ENCODE measurements at places on chromosomes 13 and 19.

- no peak for DNase-seq
These were observed 131.8 kb upstream of the PEG3 start for GRCh38 chr19:56972291-56972841.

GRCh38 chr19:55802281-55802680 is 29.5 kb downstream of the NLRP11 start:
- no peak for DNase-seq

DNA sequence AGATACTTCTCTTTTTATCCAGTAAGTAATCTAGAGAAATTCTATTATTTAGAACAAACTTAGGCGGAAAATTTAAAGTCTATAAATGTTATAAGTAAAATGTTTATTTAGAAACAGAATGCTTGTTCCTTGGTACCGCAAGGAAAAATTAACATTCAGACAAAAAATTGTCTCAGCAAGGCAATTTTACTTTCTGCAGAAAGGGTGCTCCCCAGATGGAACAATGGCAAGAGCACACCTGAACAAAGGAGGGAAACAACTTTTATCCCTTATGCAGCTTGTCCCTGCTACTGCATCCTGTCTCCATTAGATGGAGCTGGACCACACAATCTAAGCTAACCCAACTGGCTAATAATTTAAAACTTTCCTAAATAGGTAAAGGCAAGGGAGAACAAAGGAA is 6.5 kb upstream of the ZNF708 start:
- no peak for DNase-seq

DNA sequence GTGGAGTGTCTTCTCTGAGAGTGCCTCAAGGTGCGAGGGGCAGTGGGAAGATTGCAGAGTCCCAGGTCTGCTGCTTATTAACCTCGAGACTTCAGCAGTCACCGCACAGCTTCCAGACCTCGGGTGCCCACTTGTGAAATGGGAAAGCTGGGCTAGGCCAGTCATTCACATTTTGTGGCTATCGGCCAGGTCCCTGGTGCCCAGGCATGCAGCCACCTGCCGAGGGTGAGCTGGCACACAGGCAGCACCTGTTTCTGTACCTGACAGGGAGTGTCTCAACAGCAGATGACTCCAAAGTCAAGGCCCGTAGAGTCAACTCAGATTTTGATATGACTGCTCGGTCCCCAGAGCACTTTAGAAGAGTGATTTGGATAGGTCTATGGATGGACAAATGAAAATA is 21.9 kb downstream of the UQCRFS1 start:
- no peak for DNase-seq

- DNase-seq: no peak
These were observed 18.1 kb upstream of the LRP3 start for GRCh38 chr19:33175886-33176669.

- DNase-seq: no peak
These were observed 28.8 kb upstream of the RCBTB2 start for GRCh38 chr13:48561466-48562235.

DNA sequence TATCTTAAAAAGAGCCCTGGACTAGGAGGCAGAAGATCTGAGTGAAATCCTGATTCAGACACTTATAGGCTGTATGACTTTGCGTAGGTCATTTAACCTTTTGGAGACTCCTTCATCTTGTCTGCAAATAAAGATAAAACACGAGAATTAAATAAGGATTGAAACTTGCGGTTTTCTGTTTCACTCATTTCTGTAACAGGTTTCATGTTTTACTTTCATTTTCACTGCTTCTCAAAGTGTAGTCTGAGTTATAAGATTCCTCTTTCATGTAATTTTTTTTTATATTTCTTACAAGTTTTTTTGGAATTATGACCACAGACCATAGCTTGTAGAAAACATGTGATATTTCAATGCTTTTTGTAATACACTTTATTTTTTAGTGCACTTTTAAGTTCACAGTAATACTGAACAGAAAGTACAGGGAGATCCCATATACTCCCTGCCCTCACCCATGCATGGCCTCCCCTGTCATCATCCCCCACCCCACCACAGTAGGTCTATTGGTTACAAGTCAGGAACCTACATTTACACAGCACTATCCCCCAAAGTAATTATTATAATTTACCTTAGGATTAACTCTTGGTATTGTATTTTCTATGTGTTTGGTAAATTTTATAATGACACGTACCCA is 174.6 kb downstream of the ITGBL1 start:
- DNase-seq: peak; percentile 32

DNA sequence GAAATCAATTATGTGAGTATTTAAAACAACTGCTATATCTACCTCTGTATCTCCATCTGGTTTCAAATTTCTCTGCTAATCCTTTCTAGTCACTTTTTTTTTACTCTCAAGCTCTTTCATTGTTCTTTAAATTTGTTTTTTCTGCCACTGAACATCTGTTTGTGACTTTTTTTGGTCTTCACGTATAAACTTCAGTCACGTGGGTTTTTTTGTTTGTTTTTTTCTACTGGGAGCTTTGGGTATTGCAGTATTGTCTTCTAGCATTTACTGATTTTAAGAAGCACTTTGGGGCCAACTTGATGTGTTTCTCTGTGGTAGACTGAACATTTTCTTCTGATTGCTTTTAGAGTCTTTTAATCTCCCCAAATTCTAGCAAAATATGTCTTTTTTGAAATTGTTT is 262.6 kb upstream of the RXFP2 start:
- DNase-seq: no peak

- DNase-seq: no peak
These were observed 9.9 kb downstream of the FRY start for GRCh38 chr13:32041429-32041828.

GRCh38 chr13:28651810-28652401 is 7.0 kb upstream of the POMP start:
- DNase-seq: no peak

- DNase-seq: no peak
These were observed 2.2 kb upstream of the FCHO1 start for GRCh38 chr19:17748884-17749638.

GRCh38 chr19:46221981-46222610 is 7.4 kb upstream of the IGFL1 start:
- peak; percentile 55 for DNase-seq

DNA sequence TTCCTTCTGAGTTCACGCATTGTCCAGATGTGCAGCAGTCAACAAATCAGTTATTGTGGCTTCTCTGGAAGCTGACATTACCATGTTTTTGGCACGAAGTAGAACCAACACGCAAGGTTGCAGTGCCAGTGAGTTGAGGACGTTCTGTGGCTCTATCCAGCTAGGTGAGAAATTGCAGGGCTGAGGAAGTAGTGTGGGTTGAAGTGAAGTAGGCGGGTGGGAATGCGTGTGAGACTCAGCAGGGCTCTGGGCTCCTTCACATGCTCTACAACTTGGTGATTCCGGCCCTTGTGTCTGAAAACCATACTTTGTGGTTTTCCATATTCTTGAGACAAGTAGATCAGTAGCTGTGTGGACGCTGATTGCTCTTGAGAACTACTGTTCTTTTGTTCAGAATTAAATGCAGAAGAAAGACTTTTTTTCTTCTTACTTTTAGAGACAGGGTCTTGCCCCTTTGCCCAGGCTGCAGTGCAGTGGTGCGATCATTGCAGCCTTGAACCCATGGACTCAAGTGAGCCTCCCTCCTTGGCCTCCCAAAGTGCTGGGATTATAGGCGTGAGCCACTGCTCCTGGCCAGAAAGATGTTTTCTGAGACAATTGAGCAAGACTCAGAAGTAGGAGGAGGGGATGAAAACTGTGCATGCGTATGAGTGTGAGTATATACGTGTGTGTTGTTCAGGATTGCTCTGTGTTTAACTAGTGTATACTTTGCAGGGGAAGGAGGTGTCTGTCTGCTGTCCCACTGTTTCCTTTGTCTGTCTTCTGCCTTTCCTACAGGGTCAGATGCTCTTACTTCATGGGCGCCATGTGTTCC is 46.2 kb downstream of the GATAD2A start:
- no peak for DNase-seq

DNA sequence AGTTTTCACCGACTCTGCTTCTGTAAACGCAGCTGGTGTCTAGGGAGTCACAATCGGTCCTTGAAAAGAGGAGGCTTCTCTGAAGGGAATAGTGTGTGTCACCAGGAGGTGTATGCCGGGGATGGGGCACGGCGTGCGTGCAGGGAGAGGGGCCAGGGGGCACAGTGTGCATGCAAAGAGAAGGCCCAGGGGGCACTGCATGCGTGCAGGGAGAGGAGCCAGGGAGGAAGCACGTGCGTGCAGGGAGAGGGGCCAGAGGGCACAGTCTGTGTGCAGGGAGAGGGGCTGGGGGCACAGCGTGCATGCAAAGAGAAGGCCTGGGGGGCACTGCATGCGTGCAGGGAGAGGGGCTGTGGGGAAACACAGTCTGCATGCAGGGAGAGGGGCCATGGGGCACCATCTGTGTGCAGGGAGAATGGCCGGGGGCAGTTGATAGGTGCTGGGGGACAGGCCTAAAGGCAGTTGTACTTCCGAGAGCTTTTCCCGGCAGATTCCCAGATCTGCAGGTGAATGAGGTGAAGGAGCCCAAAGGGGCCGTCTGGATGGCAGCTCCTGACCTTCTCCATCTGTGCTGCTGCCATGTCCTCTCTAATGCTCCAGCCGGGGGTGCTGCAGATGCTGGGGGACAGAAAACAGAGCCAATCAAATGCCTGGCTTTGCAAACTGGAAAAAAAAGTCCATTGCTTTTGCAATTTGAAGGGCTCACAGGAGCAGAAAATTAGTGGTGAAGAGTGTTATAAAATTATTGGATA is 36.4 kb downstream of the ATP11A start:
- DNase-seq: no peak

- no peak for DNase-seq
These were observed 270.4 kb downstream of the ENOX1 start for GRCh38 chr13:43516401-43516833.

- no peak for DNase-seq
These were observed 200.3 kb downstream of the LMO7 start for GRCh38 chr13:75836441-75836840.

GRCh38 chr13:27171244-27171826 is at the start of gene USP12:
Gene USP12 (minus strand): TSS chr13:27171811. CDS start chr13:27171639, 172 bp downstream.
- peak; percentile 4 for DNase-seq

GRCh38 chr13:46173656-46174055 is 8.3 kb downstream of the LCP1 start:
- no peak for DNase-seq

GRCh38 chr13:97026531-97027161 is 32.4 kb upstream of the OXGR1 start:
- no peak for DNase-seq

DNA sequence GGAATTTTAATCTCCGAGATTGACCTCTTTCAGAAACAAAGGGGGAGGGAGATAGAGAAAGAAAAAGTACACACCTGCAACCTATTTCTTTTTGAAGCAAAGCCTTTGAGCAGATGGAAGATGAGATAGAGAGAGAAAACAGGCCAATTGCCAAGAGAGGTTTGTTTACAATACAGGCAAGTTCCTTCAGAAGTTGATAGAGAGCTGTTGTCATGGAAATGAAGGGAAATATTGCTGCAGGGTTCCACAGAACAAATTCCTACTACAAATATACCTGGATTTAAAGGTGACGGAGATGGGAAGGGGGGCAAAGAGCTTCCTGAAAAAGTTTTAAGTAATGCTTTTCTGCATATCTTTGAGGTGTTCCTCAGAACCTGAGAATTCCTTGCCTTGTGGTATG is 388.4 kb downstream of the NDFIP2 start:
- peak; percentile 76 for DNase-seq

- DNase-seq: no peak
These were observed 4.1 kb downstream of the KATNAL1 start for GRCh38 chr13:30303269-30303668.

- DNase-seq: no peak
These were observed 815.9 kb downstream of the SLITRK6 start for GRCh38 chr13:84983321-84983720.

GRCh38 chr13:26185720-26186117 is 36.4 kb downstream of the RNF6 start:
- DNase-seq: no peak

All from SJSA1 (cell line).